ENCODE measurements at places on chromosomes 2 and 18. TPM values are rescaled to one million over a fixed set of nuclear protein-coding genes. Genes with fewer than 3 reads are reported as not detected.

The TCF23 gene
- not detected for total RNA-seq

The SPDYA gene
- total RNA-seq: 12.7 TPM

The BCL2L11 gene
- 50.1 TPM for total RNA-seq

The ZEB2 gene
- 12.3 TPM for total RNA-seq

The ACMSD gene
- not detected for total RNA-seq

The CREG2 gene
- not detected for total RNA-seq

The SF3B1 gene
- 529 TPM for total RNA-seq

The EHD3 gene
- 1.4 TPM for total RNA-seq

The C1D gene
- total RNA-seq: 16.2 TPM

The CIDEA gene
- not detected for total RNA-seq

The LCT gene
- total RNA-seq: 0.06 TPM

The PROKR1 gene
- total RNA-seq: not detected
